ENCODE measurements at places on chromosomes 4 and X.

DNA sequence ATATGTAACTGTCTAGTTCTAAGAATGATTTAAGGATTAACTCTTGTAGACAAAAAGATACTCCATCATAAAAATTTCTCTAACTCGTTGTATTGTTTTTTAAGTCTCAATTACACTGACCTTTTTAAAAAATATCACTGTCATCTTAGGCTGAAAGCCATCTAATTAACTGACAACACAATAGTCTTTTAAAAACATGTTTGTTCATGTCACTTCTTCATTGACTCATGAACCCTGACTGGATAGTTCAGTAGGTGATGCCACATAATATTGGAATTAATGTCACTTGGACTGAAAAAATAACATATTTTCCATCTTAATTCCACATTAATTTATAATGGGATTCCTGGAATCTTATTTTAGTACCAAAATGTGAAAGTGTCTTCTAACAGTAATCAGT, 179.3 kb downstream of the ADGRL3 start:
- no peak for DNase-seq

DNA sequence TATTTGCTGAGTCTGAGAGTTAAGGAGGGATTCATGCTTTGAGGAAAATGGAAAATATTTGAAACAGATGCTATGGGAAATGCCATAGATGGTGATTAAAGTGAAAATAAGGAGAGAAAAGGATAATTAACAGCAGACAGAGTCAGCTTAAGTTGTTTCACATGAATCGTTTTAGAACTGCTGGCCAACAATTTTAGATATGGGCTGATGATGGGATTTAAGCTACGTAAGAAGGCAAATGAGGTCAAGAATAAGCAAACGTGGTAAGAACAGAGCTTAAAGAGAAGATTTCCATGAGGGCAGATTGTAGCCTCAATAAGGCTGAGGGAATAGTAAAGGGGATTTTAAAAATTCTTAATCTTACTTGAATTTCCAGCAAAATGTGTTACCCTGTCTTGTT, 77.9 kb downstream of the MFAP3L start:
- DNase-seq: no peak

GRCh38 chrX:3807906-3808305, 94.5 kb upstream of the PRKX start:
- DNase-seq: no peak

DNA sequence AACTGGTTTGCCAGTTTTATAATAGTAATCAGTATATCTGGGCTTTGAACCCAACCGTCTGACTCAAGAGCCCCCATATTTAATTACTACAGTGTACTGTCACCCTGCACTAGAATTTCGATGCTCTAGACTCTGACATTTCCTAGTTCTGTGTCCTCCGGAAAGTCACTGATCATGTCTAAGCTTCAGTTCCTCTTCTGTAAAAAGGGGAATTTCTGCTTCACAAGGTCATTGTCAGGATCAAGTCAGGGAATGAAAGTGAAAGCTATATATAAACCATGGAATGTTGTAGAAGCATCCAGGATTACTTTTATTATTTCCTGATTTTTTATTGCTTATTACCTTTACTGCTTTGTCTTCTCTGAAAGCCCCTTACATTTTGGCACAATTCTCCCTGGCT, 4.0 kb upstream of the KCNIP4 start:
- no peak for DNase-seq

GRCh38 chrX:47539860-47540259, 21.1 kb upstream of the ARAF start:
- DNase-seq: no peak

DNA sequence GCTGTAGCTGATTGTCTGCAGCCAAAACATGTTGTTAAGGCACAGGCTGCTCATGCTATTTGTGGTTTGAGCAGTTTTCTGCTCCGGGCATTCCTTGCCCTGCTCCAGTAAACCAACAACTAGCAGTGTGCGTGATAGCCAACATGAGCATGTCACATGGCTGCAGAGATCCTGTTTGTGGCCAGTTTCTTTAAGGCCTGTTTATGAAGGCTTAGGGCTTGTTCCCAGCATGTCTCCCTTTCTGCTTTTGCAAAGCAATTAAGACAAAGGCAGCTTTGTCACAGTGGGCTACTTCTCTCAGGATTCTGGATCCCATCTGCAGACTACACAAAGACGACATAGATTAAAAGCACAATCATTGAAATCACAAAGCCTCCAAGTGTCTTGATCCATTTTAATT, 160.5 kb downstream of the ZNF518B start:
- no peak for DNase-seq

GRCh38 chr4:149988087-149988410, 90.2 kb upstream of the DCLK2 start:
- DNase-seq: no peak

GRCh38 chrX:71533851-71534561, 1.1 kb downstream of the OGT start:
- DNase-seq: peak; percentile 36

DNA sequence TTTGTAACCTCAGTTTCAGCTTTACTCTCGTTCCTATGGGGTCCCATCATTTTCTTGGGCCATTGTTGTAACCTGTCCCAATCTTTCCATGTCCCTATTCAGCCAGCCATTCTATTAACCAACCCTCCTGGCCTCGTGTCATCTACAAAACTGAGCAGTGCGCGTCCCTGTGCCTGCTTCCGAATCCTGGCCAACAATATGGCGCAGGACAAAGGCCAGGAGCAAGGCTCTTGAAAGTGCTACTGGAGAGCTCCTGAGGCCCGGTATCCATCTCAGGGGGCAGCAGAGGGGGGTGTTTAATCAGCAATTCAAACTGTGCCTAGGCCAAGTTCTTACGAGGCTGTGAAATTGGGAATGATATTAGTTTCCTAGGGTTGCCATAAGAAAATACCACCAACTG, 41.2 kb upstream of the APLN start:
- no peak for DNase-seq

DNA sequence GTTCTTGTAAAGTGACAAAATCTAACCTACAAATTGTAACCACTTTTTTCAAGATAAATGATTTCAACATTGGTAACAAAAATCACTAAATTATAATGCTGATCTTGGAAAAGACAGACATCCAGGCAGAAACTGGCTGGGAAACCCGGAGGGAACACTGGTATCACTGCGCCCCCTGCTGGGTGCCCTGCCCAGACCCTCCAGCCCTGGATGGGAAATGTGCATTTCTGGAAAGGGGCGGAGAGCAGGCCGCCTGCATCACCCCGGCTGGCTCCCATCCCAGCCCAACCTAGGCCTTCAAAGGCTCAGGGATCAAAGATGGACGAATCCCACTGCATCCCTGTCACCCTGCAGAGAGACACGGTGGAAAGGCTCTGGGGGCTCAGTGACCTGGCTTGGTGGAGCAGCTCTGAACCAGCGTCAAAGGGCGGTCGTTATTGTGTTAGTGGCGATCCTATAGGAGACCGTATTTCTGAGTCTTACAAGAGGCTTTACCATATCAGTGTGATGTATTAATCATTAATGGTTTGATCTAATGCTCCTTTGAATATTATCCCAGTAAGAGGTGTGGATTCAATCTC, 37.3 kb downstream of the ACOX3 start:
- DNase-seq: no peak

DNA sequence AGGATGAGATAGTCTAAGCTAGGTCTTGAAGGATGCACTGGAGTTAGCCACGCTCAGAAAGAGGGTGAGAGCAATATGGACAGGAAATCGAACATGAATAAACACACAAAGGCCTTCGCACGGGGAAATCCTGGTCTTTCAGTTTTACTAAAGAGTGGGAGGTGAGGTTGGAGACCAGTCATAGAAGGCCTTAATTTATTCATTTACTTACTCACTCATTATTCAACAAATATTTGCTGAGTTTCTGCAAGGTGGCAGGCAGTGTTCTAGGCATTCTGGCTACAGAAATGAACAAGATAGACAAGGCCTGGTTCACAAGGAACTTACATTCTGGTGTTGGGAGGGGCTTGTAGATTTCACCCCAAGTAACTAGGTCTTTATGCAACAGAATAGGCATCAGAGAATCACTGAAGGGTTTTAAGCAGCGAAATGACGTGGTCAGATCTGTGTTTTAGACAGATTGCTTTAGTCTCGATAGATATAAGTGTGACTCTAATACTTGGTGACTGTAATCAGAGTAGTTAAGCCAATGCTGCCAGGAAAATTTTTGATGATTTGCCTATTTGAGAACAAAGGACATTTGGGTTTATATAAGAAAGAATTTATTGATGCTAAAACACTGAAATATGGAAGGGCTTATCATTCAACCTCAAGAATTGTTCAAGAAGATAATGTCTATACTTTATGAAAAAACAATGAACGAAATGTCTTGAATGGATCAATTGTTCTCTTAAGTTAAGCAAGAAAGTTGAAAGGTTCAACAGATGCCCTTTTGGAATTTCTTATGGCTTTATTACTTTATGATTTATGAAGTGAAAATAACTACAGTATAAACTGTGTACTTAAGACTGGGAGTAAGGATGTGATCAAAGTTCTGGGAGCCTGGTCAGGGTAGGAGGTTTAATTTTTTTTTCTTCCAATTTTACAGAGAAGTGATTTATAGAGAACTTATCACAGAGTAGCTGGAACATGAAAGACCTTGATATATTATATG, 184.4 kb upstream of the CASK start:
- DNase-seq: no peak

- no peak for DNase-seq
Measured at GRCh38 chrX:23493941-23494374, 159.3 kb downstream of the PTCHD1 start.

DNA sequence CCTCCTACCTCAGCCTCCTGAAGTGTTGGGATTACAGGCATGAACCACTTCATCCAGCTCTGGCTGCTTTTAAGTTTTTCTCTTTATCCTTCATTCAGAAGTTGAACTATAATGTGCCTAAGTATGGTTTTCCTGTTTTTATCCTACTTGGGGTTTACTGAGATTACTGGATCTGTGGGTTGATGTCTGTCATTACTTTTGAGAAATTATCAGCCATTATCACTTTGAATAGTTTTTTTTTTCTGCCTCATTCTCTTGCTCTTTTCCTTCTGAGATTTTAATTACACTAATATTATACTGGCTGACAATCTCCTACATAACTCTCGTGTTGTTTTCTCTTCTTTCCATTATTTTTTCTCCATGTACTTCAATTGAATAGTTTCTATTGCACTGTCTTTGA, 47.6 kb upstream of the MORC4 start:
- DNase-seq: no peak

DNA sequence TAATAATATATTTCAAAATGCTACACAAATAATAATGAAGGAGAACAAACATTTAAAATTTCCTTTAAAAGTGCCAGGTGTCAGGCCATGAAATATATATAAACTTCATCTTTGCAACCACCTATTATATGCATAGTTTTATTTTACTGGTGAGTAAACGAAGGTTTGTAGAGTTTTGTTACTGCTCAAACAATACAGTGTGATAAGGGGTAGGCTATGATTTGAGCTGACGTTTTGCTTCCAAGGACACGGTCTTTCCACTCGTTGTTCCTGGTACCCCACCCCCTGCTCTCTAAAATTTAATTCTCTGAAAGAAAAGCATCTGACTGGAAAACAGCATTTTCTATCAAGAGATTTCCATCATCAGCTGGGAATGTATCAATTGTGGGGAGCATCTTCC, 27.2 kb upstream of the GPRIN3 start:
- DNase-seq: no peak

GRCh38 chr4:77710059-77710458, 104.4 kb downstream of the CXCL13 start:
- DNase-seq: no peak

GRCh38 chr4:70958681-70959080, 34.8 kb upstream of the DCK start:
- DNase-seq: no peak

DNA sequence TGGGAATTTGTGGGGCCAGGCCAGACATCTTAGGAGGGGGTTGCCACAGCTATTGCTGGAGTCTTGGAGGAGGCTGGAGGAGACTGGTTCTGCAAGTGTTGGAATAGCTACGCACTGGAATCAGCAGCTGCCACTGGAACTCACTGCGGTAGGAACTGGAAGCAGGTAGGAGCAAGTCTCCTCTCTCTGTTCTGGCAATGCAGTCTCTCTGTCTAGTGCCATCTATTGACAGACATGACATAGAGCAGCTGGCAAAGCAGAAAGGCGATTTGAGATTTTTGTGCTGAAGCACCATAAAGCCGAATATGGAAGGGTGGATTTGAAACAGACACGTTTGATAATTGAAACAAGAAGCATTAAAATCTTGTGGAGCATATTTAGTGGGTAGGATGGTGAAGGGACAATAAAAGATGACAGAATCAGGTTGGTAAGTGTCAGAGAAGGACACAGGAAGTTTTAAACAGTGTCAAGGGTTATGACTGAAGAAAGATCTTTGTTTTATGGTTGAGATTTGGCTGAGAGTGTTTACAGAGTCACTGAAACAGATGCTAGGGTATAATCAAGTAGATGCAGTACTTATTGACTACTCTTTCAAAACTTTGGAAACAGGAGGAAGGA, 23.5 kb upstream of the SYNPO2 start:
- DNase-seq: no peak

- DNase-seq: no peak
Measured at GRCh38 chr4:150176547-150176946, 98.3 kb downstream of the DCLK2 start.

DNA sequence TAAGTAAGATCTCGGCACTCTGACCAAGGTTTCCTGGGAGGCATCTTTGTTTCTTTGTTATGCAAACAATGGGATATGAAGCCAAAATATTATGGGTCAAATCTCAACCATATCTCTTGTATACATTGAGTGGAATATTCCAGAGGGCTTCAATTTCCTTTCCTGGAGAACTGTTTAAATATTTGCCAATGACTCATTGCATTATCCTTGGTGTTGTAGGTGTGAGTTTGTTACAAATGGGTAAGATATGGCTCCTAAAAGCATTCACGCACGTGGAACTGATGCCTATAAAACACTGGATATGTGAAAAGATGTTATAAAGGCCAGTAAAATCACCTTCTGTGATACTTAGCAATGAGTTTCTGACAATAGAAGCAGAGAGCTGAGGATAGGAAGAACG, 150.5 kb upstream of the WDR1 start:
- DNase-seq: no peak

DNA sequence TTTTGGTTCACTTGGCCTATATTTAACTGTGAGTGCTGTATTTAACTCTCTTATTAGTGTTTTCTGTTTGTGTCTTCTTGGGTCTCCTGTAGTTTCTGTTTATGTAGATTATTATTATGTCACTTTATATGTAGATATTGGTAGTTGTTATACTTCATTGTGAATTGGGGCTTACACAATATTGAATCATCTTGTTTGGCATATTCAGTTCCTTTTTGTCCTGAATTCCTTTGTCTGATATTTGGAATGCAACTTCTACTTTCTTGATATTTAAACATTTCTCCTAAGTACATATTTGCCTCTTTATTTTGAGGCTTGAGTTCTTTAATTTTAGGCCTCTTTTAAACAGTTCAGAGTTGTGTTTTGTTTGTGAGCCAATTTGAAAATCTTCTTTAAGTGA, 544.8 kb upstream of the ADGRL3 start:
- DNase-seq: no peak
